ENCODE measurements at places on chromosomes 5 and 9.

GRCh38 chr5:88824141-88824540 lies 58.8 kb downstream of the MEF2C start:
- DNase-seq = no peak

DNA sequence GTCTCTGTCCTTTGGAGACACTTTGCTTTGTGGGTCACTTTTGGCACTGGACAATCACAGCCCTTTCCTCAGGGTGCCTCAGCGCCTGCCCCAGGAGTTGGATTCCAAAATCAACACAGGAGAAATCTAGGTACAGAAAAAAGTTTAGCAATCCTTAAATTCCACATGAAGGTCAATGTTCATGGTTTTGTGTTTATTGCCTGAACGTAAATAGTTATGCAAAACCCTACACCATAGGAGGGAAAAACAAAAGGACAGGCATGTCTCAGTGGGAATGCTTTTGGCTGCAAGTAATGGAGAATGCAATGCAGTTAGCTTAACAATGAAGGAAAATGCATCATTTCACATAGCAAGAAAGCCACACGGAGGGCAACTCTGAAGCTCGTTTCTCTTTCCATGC lies 6.5 kb upstream of the HMCN2 start:
- DNase-seq = no peak

DNA sequence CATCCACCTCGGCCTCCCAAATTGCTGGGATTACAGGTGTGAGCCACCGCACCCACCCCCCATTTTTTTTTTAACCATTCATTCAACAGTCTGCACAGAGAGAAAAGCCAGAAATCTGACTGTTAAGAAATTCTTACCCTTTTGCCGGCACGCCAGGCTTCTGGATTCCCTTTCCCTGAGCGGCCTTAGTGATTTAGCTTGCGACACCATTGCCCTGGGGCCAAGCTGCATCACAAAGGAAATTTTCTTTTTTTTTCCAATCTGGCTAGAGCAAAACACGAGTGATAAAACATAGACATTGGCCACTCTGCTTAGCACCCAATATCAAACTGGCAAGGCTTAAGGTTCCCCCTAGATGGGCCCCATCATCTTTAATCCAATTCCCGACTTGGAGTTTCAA lies 21.2 kb upstream of the ATOSB start:
- no peak for DNase-seq

DNA sequence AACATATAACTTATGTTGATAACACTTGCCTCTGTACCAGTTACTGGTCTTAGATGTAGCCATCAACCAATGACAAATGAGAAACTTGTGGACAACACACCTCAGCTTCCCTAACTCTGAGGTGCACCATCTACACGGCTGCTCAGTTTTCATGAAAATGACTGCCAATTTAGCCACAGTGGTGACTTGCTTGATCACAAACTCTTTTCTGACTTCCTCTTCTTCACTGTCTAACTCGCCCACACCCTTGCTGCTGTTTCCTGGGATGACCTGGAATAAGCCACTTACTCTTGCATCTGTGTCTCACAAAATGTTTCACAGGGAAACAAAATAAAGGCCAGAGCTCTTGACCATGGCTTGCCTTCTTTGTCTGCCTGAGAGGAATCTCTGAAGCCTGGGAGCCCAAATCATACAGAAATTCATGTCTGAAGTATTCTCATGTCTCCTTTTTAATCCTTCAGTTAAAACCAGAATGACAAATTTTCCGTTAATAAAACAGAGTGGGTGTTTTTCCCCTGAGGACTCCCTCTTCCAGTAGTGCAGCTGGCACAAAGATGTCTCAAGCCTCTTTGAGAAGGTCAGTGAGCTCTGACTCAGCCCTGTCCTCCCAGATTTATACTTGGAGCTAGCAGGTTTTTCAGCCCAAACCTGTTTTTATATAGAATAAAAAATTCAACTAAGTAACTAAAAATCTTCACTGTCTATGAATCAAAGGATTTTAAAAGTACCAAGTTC lies 126.5 kb upstream of the PAM start:
- DNase-seq = no peak

GRCh38 chr5:67659288-67659687 lies 462.7 kb upstream of the CD180 start:
- DNase-seq = no peak

GRCh38 chr5:14302330-14302729 lies 159.2 kb downstream of the TRIO start:
- no peak for DNase-seq

DNA sequence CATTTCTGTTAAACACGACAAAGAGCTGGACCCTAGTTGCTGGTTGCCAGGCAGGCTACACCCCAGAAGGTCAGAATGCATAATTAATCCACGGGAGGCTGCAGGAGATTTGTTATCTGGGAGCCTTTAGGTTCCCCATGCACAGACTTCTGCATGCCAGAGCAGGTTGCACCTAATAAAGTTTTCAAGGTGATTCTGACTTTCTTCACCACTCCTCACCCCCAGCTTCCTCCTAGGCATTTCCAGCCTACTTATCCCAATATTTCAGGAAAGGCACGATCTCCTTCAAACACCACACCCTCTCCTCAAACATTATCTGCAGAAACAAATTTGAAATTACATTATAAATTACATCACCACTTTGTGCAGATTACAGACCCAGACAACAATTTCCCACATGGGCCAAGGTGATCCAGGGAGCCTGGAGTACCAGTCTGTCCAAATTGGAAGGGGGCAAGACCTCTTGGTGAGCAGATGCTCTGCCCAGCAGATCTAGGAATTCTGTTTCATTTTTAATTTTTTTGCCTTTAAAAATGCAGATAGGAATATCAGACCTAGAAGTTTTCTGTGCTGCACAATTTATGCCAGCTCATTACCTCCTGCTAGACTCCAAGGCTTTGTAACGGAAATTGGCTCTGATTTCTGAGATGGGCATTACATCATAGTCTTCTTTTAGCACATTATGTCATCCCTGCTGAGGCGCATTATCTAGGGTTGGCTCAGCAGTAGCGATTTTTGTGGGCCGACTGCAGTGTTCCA lies 363.4 kb upstream of the SLC30A5 start:
- DNase-seq = no peak

DNA sequence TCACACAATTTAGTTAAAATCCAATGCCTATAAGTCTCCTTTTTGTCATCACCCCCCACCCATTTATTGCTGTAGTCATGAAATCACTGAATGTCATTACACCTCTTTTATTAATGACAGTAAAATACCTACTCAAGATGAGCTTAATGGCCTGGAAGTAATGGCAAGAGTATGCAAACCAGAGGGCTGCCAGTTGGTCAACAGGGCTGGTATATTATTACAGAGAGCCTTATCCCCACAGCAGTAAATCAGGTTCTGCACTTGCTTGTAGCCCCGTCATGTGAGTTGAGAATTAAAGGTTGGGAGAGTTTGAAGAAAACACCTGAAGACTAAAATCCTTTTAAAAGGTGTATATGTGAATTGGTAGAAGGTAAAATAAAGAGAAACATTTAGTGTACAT lies 372.4 kb downstream of the MAT2B start:
- DNase-seq = no peak

GRCh38 chr5:59503220-59503619 lies 390.3 kb downstream of the PDE4D start:
- no peak for DNase-seq

DNA sequence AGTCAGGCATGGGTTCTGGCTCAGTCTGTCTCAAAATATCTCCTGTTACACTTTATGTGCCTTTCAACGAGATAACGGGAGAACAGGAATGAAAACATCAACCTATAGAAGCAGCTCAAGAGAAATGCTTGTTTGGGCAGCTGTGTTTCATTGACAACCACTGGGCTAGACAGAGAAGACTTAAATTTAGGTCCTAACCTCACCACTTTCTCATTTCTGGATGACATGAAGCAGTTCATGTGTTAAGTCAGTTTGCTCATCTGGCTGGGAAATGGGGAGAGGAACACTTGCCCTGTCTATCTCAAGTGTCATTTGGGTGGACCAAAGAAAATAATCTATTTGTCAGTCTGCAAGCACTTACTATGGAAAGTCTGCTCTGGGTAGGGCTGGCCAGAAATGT lies 66.7 kb upstream of the PCA3 start:
- DNase-seq = no peak

- no peak for DNase-seq
Measured at GRCh38 chr5:40478766-40479165, 200.9 kb upstream of the PTGER4 start.

- no peak for DNase-seq
Measured at GRCh38 chr9:20205821-20206220, 416.5 kb downstream of the MLLT3 start.

DNA sequence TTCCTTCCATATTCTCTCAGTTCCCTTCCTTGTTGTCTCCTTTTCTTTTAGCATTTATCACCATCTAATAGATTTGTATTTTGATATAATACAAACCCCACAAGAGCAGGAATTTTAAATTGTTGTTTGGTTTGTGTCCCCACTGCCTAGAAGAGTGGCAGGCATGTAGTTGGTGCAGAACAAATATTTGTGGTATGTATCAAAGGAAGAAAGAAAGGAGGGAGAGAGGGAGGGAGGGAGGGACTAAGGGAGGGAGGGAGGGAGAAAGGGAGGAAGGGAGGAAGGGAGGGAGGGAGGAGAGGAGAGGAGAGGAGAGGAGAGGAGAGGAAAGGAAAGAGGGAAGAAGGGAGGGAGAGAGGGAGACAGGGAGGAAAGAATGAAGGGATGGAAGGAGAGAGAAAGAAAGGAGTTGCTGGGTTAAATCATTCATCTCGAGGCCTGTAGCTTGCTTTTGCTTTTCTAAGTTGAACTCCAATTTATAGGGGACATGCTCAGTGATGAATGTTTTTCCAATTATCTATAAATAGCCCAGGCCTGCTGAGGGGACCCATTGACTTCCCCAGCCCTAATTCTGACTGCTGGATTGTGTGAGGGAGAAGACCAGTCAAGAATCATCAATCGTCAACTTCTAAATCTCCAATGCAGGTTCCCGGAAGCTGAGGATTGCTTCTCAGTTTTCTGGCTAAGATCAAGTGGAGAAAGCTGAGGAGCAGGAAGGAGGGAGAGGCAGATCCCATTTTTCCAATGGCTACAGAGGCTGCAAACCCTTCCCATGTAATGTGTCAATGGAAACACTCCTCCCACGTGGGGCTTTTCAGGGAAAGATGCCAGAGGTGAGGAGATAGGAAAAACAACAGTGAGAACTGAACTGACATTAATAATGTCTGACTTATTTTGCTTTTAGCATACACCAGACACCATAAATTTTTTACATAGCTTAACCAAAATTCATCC lies 320.7 kb downstream of the ASTN2 start:
- DNase-seq = no peak

- no peak for DNase-seq
Measured at GRCh38 chr9:137439158-137439714, 1.9 kb downstream of the ENTPD8 start.

- DNase-seq = no peak
Measured at GRCh38 chr5:21685522-21685921, 1167.6 kb downstream of the CDH12 start.

DNA sequence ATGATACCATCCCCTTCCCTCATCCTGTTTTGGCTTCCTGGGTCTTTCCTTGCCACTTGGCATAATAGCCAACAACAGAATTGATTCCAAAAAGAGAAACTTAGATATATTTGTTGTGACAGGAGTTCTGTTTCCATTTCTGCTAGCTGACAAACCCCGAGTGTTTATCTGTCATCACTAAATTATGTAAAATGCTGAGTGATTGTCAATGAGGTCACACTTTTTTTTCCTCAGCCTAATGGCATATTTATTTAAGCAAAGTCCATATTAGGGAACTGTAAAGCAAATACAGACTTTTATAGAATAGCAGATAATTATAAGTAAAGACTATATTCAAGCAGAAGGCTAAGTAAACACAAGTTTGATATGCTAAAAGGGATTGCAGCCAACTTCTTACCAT lies 64.0 kb downstream of the RGS7BP start:
- DNase-seq = no peak

GRCh38 chr5:147248561-147248960 lies 13.7 kb downstream of the STK32A start:
- DNase-seq = no peak

DNA sequence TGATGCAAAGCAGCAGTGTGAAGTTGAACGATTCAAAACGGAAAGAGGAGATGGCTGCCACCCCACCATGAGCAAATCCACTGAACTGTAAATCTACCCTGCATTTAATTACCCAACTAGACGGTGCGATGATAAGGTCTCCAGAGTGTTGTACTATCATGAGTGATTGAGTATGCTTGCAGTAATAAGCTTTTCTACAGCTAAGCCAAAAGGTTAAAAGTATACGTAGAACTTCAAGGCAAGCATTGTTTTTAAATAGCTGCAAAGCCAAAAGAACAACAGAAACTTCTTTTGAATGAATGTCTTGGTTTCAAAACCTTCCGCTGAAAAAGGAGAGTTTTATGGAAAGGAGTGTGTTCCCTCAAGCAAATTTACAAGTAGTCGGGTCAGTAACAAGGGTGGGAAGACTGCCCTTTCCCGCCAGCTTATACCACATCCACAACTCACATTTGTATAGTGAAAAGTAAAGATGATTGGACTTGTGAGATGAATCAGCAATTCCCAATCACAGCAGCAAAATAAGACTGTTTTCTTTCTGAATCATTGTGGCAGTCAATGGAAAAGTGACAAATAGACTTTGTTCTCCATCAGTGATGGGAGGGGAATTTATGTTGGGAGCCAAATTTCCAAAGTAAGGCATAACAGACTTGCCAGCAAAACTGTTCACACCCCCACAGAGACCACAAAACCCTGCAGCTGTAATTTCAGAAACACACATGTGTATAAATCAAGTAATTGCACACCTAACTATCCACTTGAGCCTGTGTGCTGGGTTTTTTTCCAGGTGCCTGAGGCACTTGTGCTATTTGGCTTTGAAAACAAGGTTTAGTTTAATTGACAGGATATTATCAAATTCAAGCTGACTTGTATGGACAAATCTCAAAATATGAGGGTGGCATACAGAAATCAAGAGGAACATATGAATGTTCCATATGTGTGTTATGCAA lies 407.7 kb upstream of the GRAMD2B start:
- DNase-seq = no peak

GRCh38 chr5:172830876-172831662 lies 3.0 kb upstream of the ERGIC1 start:
- DNase-seq = no peak

DNA sequence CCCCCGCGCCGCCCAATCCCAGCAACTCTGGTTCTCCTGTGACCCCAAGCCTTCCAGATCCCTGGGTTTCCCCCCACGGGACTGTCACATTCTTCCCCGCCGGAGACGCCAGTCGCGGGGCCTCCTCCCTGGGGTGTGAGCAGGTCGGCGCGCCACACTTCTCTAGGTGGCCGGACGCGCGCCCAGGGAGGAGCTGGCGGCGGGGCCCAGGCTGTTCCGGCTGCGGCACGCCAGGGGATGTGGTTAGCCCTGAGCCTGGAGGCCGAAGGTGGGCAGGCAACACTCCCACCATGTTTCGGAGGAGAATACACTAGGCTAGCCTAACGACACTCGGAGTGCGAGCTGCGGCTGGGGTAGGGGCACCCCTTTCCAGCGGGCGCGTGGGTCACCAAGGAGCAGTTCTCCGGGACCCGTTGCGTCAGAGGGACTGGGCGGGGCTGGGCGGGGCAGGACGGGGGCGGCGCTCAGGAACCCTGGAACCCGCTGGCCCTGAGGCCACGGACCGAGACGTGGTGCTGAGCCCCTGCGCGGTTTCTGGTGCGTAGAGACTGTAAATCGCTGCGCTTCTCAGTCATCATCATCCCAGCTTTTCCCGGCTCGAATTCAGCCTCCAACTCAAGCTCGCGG lies at the start of gene SLC27A6:
TSS of gene SLC27A6 (plus strand) at position 478 of the 627 bp plus-strand sequence. CDS start 650 bp downstream, outside the sequence.
- no peak for DNase-seq

Measured in activated naive CD4-positive, alpha-beta T cell (primary cell).